ENCODE measurements at places on chromosomes 4 and X.

DNA sequence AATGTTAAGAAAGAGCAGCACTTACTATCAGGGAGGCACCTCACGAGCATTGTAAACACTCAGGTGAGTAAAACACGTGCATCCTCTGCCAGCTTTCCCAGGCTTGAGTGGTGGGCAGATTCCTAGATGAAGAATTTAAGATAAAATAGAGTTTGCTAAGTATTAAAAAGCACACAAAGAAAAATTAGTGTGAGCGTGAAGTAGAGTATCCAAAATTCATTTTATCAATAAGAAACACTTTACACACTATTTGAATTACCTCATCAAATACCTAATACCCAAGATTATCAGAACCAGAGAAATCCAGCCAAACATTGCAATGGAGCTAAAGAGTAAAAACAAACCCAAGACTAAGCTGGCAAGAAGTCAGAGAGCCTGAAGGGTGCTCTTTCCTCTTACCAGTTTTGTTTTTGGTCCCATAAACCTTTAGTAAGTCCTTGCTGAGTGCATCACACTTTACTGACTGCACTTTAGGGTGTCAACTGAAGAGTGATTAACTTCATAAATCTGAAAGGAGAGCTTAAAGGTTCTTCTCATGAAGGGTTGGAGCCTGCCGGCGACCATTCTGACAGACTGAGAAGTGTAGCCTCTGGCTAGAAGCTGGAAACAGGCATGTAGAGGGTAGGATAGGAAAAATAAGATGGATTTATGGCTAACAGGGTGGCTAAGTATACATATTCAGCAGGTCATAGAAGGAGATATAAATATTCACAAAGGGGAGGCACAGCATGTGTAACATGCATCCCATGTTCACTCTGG, 151.1 kb downstream of the SLC7A11 start:
- no peak for DNase-seq

DNA sequence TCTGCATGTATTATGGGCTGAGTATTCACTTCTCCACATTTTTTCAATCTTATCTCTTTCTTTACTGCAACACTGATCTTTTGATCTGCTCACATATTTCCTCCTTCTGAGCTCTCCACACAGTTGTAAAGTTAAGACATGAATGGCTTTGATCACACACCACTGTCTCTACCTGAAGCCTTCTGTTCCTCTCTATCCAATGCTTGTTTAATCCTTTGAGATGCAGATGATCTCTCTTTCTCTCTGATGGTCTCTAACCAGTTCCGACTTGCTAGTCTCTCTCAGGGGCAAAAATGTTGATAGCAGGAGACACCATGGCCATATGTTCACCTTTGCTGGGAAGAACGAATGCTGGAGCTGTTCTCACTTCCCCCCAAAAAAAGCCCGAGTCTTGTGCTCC, 162.4 kb downstream of the UNC5C start:
- no peak for DNase-seq

- DNase-seq, result no peak
Measured at GRCh38 chr4:136829280-136829679, 703.0 kb downstream of the PCDH18 start.

- DNase-seq, result no peak
Measured at GRCh38 chr4:122309988-122310626, 68.7 kb upstream of the ADAD1 start.

DNA sequence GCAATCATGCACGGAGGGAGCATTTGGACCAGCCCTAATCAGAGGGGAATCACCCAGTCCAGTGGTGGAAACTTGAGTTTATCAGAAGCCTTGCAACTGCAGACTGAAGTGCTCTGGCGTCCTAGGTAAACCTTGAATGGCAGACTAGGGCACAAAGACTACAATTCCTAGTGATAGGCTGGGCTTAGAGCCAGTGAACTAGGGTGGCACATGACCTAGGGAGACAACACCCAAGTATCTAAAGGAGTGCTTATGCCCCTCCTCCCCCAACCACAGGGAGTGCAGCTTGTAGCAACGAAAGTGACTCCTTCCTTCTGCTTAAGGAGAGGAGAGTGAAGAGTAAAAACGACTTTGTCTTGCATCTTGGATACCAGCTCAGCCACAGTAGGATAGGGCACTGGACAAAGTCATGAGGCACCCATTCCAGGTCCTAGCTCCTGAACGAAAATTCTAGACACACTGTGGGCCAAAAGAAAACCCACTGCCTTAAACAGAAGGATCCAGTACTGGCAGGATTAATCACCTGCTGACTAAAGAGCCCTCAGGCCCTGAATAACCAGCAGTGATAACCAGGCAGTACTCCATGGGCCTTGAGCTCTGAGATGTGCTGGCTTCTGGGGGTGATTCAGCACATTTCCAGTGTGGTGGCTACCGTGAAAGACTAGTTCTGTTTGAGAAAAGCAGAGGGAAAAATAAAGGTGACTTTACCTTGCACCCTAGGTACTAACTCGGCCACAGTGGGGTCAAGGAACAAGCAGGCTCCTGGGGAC, 58.7 kb upstream of the STARD8 start:
- DNase-seq, result no peak

- DNase-seq, result no peak
Measured at GRCh38 chr4:181982437-181982836, 260.8 kb upstream of the TENM3 start.

- DNase-seq, result no peak
Measured at GRCh38 chr4:170374770-170375169, 285.0 kb upstream of the AADAT start.

DNA sequence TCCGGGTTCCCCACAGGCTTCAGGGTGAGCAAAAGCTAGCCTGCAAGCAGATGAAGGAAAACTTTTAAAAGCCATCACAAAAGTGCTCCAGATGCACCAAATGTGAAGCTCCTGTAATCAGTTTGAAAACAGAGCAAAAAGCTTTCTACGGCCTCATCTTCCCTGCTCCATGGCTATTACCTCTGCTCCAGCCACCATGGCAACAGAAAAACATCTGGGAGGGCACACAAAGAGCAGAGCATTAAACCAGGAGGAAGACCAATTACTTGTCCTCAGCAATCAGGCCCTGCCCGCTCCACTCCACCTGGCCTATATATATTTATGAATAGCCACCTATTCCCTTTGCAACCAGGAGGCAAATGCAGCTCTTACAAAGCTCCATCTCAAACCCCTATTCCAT, 33.6 kb downstream of the TMEM154 start:
- no peak for DNase-seq

DNA sequence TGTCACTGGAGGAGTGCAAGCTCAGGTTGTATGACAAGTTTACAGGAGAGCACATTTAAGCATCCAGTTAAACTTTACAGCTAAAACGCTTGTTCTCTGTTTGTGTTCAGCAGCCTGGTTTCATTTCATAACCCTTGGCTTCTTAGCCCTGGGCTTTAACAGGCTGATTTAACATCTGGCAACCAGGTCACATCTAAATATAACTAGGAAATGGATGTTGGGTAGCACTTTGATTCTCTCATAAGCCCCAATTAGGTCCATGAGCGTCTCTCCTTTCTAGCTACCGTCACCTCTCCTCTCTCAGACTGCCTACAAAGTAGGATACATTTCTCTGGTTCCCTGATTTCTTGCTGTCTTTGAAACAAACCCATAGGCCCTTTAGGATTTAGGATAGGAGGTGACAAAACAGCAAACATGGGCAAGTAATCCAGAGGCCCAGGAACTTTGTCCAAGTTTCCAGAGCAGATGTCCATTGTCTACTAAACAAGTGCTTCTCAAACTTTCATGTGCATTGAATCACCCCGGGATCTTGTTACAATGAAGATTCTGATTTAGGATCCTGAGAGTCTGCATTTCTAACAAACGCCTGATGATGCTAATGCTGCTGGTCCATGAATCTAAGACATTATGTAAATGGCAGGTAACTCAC, 22.5 kb downstream of the OTUD6A start:
- DNase-seq, result no peak

GRCh38 chrX:129726307-129727111, 12.3 kb upstream of the XPNPEP2 start:
- peak; percentile 57 for DNase-seq

DNA sequence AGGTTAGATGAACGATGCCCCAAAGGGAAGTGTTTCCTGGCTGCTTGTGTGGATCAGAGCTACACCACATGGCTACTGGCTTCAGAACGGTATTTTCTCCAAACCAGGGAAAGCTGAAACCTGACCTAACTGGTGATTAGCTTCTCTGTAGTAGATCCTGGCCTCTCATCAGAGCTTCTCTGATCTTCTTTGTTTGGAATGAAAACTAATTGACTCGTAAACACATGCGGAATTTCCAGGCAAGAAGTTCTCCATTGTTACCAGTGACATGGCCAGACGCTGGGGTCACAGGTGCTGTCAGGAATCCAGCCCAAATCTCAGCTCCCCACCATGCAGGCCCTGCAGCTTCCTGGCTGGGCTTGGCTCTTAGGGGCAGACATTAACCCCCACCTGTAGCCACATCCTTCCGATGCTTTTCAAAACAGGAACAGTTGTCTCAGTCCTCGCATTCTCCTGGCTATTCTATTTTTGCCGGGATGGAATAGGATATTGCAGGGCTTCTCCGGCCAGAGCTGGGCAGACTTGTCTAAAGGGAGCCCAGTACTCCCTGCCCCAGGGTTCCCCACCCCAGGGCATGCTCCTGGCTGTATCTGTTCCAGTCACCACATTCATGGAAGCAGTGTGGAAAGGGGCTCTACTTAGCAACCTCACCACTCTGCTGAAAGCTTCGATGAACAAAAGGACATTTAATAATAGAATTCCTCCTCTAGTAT, 305.4 kb upstream of the F9 start:
- DNase-seq, result no peak

GRCh38 chr4:41427931-41428600, 109.9 kb upstream of the LIMCH1 start:
- no peak for DNase-seq

GRCh38 chr4:2042947-2043395, 16.2 kb upstream of the NAT8L start:
- no peak for DNase-seq

GRCh38 chrX:84182516-84182915, 5.5 kb downstream of the RPS6KA6 start:
- DNase-seq, result no peak

DNA sequence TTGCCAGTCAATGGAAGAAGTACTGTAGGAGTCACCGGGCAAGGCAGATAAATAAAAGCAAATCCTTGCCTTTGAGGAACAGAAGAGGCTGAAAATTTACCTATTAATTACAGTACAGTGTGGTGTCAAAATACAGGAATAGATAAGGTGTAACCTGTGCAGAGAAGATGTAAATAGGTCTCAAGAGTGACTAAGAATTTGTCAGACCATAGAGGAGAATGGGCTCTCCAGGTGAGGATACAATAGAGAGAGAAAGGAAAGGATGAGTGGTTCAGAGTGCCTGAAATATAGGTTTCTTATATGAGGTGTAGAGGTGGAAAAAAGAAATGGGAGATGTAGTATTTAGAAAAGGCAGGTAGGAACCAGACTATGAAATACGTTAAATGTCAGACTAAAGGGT, 801 bp upstream of the ZC4H2 start:
- no peak for DNase-seq

DNA sequence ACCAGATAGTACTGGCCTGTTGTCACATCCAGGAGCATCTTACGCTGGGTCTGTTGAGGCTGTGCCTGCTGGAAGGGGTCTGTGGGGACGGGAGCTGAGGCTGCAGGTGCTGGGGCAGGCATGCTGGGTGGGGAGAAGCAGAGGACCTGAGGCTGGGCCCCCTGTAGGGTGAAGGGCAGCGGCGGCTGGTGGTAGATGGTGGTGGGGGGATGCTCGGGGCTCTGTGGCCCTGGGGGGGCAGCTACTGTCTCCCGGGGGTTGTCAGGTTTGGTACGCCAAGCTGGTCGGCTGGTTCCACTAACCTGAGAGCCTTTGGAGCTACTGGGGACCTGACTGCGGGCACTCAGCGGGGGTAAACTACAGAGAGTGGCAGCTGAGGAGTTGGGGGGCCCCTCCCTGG, 7.8 kb downstream of the C4orf54 start:
- no peak for DNase-seq
